ENCODE measurements at places on chromosomes 2 and 18.

DNA sequence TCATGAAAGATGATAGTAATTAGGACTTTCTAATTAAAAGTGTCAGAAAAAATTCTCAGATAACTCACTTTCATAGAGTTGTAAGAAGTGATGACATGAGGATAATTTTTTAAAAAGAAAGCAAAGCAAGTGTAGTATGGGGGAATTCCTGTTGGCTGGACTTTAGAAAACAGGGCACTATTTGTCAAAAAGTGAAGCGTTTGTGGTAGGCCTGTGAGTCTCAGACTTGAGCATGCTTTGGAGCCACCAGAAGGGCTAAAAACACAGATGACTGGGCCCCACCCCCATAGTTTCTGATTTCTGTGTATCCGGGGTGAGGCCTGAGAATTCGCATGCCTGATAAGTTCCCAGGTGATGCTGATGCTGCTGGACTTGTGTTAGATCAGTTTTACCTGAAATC, 222.6 kb upstream of the LRRTM1 start:
- no peak for DNase-seq

- DNase-seq, result no peak
These were observed 454.1 kb downstream of the MEIS1 start for GRCh38 chr2:66888791-66889631.

- no peak for DNase-seq
These were observed 184.0 kb downstream of the FIGN start for GRCh38 chr2:163551616-163552373.

GRCh38 chr2:111626037-111626864, 257.7 kb downstream of the ANAPC1 start:
- no peak for DNase-seq

DNA sequence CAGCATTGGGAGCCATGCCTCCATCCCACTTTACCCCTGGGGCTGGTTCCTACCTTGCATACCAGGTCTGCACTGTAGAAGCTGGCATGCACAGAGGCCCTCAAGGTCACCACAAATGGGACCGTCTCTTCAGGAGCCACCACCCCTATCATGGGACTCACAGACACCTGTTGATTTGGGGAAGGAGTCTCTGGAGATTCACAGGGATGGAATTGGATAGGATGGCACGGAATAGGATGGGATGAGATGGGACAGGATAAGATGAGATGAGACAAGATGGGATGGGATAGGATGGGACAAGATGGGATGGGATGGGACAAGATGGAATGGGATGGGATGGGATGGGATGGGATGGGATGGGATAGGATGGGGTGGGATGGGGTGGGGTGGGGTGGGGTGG, 16.1 kb upstream of the CRYBA2 start:
- DNase-seq, result no peak

DNA sequence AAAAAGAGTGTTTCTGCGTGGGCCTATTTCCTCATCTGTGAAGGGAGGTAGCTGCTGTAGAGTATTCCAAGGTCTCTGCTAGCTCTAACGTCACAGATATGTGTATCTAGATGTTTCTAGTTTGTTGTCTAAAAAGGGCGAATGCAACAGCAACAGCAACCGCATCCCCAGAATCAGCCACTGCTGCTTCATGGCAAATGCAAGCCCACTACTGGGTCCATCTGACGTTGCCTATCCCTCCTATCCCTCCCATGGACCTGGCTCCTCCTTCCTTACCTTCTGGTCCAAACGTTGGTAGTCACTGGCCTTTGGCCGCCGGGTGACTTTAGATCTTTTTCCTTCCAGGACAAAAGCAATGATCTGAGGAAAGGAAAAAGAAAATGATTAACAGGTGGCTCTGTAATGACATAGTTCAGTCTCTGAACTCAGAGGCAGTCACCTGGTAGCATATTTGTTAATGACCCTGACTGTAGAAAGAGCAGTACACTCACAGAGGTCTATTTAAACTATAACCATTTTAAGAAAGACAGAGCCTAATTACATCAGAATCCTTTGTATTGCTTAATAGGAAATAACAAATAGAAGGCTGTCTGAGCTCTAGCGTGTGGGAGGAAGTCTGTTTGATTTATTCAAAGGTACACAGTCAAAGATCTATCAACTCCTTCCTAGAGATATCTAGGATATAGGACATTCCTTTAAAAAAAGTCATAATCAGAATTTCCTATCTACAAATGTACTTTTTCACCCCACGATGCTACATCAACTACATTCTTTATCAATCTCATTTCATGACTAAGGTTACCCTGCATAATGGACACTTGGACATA, 2.9 kb downstream of the TGOLN2 start:
- DNase-seq, result no peak

GRCh38 chr2:239271471-239271870, 129.3 kb downstream of the HDAC4 start:
- no peak for DNase-seq

GRCh38 chr18:77985526-77986281, 736.1 kb downstream of the GALR1 start:
- no peak for DNase-seq

GRCh38 chr2:208175840-208176153, 12.4 kb upstream of the CRYGA start:
- DNase-seq, result no peak

- no peak for DNase-seq
These were observed 1.5 kb upstream of the TFCP2L1 start for GRCh38 chr2:121286506-121286905.

DNA sequence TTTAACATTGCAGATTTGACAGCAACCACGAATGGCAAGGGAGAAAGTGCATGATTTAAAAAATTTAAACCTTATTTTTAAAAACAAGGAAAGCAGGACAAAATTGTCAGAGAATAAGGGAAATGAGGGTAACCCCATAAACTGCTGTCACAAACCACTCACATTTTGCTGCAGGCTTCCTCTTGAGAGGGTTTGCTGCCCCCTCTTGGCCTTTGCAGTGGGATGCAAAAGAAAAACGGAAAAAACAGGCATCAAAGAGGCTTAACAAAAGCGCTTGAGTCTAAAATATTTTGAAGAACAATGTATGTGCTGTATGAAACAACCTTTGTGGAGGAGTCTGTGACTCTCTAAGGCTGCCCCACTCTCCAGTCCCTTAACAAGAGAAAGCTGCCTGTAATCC, 91.6 kb downstream of the TMX3 start:
- peak; percentile 26 for DNase-seq

GRCh38 chr2:10347562-10347948, 44.9 kb downstream of the HPCAL1 start:
- DNase-seq, result no peak

- no peak for DNase-seq
These were observed 342.7 kb downstream of the TDRD15 start for GRCh38 chr2:21466341-21466927.

- DNase-seq, result no peak
These were observed 409.5 kb upstream of the POU3F3 start for GRCh38 chr2:104444392-104444791.

- DNase-seq, result no peak
These were observed 16.1 kb upstream of the ADI1 start for GRCh38 chr2:3535467-3535793.

DNA sequence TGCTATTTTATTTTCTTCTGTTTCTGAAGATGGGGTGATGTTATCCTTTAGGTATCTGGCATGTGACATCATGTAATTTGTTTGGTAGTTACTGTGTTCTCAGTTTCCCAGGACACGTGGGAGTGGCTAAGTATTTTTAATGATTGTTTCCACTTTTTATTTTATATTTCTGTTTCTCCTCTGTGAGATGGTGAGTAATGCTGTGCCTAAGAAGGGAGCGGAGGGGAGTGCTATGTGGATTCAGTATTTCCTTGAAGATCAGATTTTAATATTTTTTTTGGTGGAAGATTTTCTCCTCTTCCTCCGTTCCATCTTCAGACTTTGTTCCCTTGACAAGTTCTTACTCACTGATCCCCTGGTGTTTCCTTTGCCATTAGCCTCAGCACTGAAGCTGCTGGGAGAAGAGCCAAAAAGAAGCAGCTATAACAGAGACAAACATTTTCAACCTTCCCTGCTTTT, 180.0 kb upstream of the MMADHC start:
- no peak for DNase-seq

DNA sequence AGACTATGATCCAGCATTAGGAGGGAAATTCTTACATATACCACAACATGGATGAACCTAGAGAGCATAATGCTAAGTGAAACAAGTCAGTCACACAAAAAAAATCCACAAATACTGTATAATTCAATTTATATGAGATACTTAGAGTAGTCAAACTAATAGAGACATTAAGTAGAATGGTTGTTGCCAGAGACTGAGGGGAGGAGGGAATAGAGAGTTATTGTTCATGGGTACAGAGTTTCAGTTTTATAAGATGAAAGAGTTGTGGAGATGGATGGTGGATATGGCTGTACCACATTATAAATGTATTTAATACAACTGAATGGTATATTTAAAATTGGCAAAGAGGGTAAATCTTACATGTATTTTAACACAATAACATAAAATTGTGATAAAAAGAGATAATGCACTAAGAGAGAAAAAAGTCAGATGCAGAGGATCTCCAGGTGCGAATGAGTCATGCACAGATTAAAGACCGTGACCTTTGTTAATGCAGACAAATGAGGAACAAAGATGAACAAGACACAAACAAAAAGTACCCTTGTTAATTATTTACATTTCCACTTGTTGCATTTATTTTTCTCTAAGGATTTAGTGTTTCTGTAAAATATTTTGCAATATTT, 541.7 kb upstream of the MEX3C start:
- DNase-seq, result no peak

DNA sequence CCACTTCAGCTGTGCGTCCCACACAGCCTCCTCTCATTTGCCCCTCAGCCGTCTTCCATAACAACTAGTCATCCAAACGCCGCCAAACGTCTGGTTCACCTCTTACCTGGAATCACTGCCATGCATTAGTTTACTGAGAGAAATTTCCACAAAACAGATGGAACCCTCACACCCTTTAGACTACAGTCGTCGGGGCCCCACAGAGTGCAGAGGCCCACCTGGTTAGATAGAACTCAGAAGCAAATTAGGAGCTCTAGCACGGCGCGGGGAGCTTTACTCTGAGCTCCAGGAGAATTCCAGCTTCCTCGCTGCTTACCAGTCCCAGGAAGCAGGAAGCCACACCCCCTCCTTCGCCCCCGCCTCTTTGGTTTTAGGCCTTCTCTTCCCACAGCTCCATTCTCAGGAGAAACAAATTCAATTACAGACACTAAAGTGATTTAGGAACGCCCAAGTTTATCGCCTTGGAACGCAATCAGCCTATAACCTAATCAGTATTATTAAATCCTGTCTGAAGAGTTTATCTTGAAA, 9.4 kb downstream of the RNU2-63P start:
- no peak for DNase-seq

GRCh38 chr2:120791962-120792297, 56.3 kb downstream of the GLI2 start:
- DNase-seq, result no peak

Data from SK-N-MC (cell line).